Mesothelial cell of epicardium (in vitro differentiated cells): ENCODE measurements at places on chromosomes 7 and 10.

GRCh38 chr7:37671876-37672275 lies 11.7 kb upstream of the GPR141 start:
- H3K27me3 ChIP-seq = peaks cover 4% of the 10 kb centered on the region
- DNase-seq = no peak
- H3K4me1 ChIP-seq = no peaks in the 10 kb centered on the region
- no peaks in the 10 kb centered on the region for H3K36me3 ChIP-seq
- H3K27ac ChIP-seq = no peak overlapping the region

- peak overlapping the region; percentile 100 for H3K27ac ChIP-seq
- peak overlapping the region; percentile 73 for H3K4me3 ChIP-seq
- peak; percentile 45 for DNase-seq
- H3K27me3 ChIP-seq = no peaks in the 10 kb centered on the region
- peaks cover 32% of the 10 kb centered on the region for H3K4me1 ChIP-seq
Observed at GRCh38 chr10:78973901-78974616, 94.7 kb upstream of the ZMIZ1 start.

- H3K27me3 ChIP-seq = no peaks in the 10 kb centered on the region
- peaks cover 20% of the 10 kb centered on the region for H3K4me1 ChIP-seq
- peak overlapping the region; percentile 85 for H3K27ac ChIP-seq
- no peak overlapping the region for H3K4me3 ChIP-seq
Observed at GRCh38 chr7:94761451-94761850, 105.5 kb upstream of the SGCE start.

DNA sequence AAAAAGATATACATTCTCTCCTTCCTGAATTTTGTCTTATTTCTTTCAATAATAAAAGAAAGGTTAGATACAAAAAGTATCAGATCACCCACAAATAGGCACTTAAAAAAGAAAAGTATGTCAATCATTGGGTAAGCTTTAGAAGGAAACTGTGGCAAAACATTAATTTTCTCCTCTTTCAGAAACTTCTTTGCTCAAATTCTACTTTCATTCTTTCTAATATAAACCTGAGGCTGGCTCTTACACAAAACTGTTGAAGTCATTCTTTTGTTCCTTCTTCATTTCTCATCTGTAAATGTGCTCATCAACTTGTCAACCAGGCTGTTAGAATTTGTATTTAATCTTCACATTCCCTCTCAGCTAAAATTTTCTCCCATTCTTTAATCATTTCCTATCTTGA lies 124.6 kb downstream of the LRRN3 start:
- no peak for DNase-seq
- H3K27me3 ChIP-seq = no peaks in the 10 kb centered on the region
- H3K4me3 ChIP-seq = no peak overlapping the region
- peaks cover 12% of the 10 kb centered on the region for H3K4me1 ChIP-seq

DNA sequence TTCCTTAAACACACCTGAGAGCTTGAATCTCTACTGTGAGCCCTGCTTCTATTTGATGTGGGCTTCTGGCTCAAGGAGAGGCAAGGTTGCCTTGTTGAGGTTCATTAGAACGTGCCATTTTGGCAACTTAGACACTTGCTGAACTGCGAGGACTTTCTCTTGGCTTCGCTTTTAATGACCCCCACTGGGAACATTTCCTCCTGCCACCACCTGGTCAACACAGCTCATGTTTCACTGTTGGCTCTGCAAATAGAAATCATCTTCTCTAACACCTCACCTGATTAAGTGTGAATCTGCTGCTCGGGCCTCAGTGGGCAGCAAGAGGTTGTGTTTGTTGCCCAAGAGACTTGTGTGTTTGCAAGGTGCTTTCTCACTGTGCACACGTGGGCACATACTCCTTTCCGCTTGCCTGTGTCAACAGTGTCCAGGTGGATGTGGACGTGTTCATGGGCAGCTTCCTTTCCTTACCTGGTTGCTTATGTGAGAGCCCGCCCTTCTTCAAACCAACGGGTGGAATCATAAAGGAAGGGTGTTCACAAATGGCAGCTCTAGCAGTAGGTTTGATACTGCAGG lies 147.0 kb downstream of the NRP1 start:
- no peak for DNase-seq
- H3K4me3 ChIP-seq = no peak overlapping the region
- H3K4me1 ChIP-seq = peaks cover 10% of the 10 kb centered on the region
- H3K27me3 ChIP-seq = no peaks in the 10 kb centered on the region
- no peak overlapping the region for H3K27ac ChIP-seq
- H3K36me3 ChIP-seq = peaks cover 17% of the 10 kb centered on the region

GRCh38 chr7:53048638-53049037 lies 13.2 kb downstream of the POM121L12 start:
- no peaks in the 10 kb centered on the region for H3K36me3 ChIP-seq
- H3K27me3 ChIP-seq = no peaks in the 10 kb centered on the region
- no peaks in the 10 kb centered on the region for H3K4me1 ChIP-seq
- no peak for DNase-seq
- no peak overlapping the region for H3K4me3 ChIP-seq
- H3K27ac ChIP-seq = no peak overlapping the region

- peaks cover 54% of the 10 kb centered on the region for H3K27me3 ChIP-seq
- no peak for DNase-seq
- no peaks in the 10 kb centered on the region for H3K4me1 ChIP-seq
- H3K27ac ChIP-seq = no peak overlapping the region
Observed at GRCh38 chr10:86194684-86195083, 171.9 kb downstream of the GRID1 start.

GRCh38 chr7:47887016-47887640 lies 61.1 kb downstream of the PKD1L1 start:
- DNase-seq = no peak
- H3K27me3 ChIP-seq = no peaks in the 10 kb centered on the region
- H3K27ac ChIP-seq = no peak overlapping the region
- H3K4me1 ChIP-seq = peaks cover 6% of the 10 kb centered on the region
- H3K4me3 ChIP-seq = no peak overlapping the region

DNA sequence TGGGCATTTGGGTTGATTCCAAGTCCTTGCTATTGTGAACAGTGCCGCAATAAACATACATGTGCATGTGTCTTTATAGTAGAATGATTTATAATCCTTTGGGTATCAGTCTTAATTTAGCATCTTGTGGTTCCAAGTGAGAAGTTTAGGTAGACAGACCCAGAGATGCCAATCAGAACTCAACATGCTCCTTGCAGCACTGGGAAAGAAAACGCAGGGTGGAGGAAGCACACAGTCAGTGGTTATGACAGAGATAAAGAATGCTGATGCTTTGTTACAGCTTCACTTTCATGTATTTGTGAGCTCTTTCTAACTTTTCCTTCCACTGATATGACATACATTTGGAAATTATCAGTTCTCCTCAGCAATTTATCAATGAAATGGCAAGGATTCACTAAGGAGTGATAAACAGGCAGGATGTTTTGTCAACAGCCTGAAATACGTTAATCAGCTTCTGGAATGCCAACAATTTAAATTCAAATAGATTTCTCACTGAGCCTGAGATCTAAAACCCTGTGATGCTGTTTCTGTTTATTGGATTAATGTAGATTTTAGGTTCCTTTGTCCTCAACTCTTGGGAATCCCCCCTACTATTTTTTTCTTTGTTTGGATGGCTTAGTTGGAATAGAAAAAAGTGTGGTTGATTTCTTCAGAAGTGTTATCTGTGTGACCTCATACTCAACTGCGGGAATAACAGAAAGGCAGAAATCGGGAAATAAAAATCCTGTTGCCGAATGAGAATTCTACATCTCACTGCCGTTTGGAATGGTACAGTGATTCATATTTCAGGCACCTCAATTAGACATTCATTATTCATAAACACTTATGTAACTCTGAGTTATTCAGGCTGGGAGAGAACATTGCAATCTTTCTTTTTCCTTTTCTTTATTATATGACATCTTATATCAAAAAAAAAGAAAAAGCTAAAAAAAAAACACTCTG lies 675.0 kb downstream of the CNTNAP2 start:
- no peak overlapping the region for H3K27ac ChIP-seq
- no peaks in the 10 kb centered on the region for H3K27me3 ChIP-seq
- no peak overlapping the region for H3K4me3 ChIP-seq
- DNase-seq = no peak
- no peaks in the 10 kb centered on the region for H3K36me3 ChIP-seq
- peaks cover 8% of the 10 kb centered on the region for H3K4me1 ChIP-seq

DNA sequence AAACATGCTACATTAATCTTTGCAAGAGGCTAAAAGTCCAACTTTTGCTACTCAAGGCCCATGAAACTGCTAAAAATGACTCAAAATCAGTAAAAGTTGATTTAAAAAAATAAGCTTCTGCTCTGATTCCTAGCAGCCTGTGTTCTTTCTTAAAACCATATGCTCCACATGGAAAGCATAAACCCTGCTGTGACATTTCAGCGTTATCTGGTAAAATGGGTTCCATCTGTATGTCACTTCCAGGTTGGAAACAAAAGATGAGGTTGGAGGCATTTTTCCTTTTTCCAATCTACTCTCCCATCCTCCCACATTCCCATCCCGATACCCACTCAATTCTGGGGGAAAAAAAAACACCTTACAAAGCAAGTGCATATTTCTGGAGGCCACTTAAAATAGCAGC lies 439.5 kb downstream of the NEBL start:
- peaks cover 35% of the 10 kb centered on the region for H3K4me1 ChIP-seq
- no peak overlapping the region for H3K27ac ChIP-seq
- H3K27me3 ChIP-seq = no peaks in the 10 kb centered on the region
- no peak for DNase-seq
- H3K36me3 ChIP-seq = peaks cover 9% of the 10 kb centered on the region

GRCh38 chr10:33235251-33235884 lies 99.1 kb downstream of the NRP1 start:
- no peak for DNase-seq
- H3K27ac ChIP-seq = peak overlapping the region; percentile 90
- H3K36me3 ChIP-seq = peaks cover 15% of the 10 kb centered on the region
- no peak overlapping the region for H3K4me3 ChIP-seq

DNA sequence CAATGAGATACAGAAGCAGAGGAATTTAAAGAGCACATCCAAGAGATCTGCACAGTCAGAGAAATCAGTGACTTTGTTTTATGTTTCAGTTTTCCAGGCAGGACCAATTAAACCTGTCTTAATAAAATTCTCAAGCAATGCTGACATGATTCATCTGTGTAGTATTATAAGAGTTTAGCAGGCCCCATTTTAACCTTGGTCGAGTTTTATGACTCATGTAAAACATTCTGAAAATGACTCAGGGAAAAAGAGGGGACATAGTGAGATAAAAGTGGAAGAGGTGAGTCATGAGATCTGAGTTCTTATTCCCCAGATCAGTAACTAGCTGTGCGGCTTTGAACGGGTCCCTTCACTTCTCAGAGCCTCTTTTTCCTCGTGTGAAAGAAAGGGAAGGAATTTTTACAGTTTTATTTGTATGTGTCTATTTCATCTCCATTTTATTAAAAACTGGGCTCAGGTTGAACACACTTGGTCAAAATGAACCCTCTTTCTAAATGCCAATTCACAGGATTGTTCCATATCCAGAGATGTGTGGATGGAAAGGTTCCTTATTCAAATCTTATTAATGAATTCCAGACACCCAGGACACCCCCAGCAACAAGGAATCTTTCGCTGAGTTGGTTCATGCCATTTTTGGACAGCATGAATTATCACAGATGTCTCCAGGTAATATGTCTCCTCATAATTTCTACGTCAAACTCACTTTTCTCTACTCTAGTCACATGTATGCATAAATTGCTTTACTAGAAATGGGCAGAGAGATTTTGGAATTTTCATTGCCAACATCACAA lies 143.2 kb downstream of the JAZF1 start:
- H3K4me3 ChIP-seq = no peak overlapping the region
- H3K36me3 ChIP-seq = no peaks in the 10 kb centered on the region
- DNase-seq = no peak
- H3K4me1 ChIP-seq = peaks cover 72% of the 10 kb centered on the region

- H3K36me3 ChIP-seq = no peaks in the 10 kb centered on the region
- no peak overlapping the region for H3K27ac ChIP-seq
- DNase-seq = no peak
Observed at GRCh38 chr10:16941870-16942269, 124.6 kb upstream of the RSU1 start.

DNA sequence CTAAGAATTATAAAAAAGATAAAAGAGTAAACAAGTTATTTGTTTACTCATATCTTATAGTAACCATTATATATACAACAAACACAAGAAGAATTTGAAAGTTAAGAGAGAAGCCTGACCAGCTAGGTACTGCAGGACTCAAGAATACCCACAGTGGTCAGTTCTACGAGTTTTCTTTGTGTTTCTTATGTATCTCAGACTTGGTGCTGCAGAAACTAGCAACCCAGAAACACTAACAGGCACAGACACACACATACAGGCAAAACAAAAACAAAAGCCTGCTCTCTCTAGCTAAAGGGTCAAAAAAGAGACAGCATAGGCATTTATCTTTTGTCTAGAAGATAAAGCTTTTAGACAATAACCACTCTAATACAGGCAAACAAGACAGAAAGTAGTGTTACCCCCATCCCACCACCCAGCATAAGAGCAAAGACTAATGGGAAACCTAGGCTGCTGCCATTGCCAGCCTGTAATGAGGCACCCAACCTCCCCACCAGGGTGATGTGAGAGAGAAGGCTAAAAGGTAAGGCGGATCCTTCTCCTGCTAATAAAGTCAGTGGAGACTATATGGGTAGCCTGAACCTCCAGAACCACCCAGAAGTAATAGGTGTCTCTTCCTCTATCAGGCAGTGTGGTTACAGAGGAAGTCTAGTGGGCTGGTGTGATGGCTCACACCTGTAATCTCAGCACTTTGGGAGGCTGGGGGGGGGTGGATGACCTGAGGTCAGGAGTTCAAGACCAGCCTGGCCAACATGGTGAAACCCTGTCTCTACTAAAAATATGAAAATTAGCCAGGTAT lies 113.9 kb downstream of the DNAJC1 start:
- no peaks in the 10 kb centered on the region for H3K4me1 ChIP-seq
- H3K27ac ChIP-seq = no peak overlapping the region
- H3K36me3 ChIP-seq = peaks cover 67% of the 10 kb centered on the region
- no peak overlapping the region for H3K4me3 ChIP-seq

DNA sequence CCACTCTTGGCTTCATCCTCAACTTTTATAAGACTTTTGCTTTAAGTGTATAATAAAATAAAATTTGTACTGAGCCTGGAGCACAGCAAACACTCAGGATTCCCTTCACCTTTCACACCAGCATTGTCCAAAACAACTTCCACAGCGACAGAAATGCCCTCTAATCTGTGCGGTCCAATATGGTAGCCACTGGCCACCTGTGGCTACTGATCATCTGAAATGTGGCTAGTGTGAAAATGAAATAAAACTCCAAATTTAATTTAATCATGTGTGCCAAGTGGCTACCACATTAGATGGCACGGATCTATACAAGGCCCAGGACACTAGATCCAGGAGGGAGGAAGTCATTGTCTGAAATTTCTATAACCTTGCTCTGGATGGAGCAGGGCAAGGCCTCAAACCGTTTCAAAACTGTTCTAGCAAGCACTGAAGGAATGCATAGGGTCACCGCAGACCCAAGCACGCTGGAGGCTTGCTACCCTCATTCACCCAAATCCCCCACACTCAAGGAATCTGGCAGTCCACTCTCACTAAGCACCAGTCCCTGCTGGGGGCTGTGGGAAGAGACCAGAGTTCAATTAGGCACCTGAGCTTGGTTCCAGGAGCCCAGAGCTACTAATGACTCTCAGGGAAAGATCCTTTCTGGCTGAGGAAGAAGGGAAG lies 6.3 kb upstream of the MYO1G start:
- peaks cover 32% of the 10 kb centered on the region for H3K36me3 ChIP-seq
- no peaks in the 10 kb centered on the region for H3K27me3 ChIP-seq
- peak overlapping the region; percentile 99 for H3K27ac ChIP-seq
- H3K4me1 ChIP-seq = peaks cover 47% of the 10 kb centered on the region
- DNase-seq = no peak

GRCh38 chr7:85596827-85597226 lies 410.0 kb upstream of the SEMA3D start:
- DNase-seq = no peak
- no peaks in the 10 kb centered on the region for H3K27me3 ChIP-seq
- peak overlapping the region; percentile 76 for H3K27ac ChIP-seq
- peaks cover 70% of the 10 kb centered on the region for H3K4me1 ChIP-seq
